Articular chondrocyte of knee joint (primary cell): ENCODE measurements at places on chromosomes 11 and 22. TPM values are rescaled to one million over a fixed set of nuclear protein-coding genes. Genes with fewer than 3 reads are reported as not detected.

Gene RIMBP3C
- total RNA-seq: under 0.01 and 0.32 TPM in 2 replicates

Gene MOGAT2
- total RNA-seq: 0.13 TPM in 1 of 2 replicates, not detected in the other

Gene CKAP5
- 59.3 and 74.0 TPM in 2 replicates for total RNA-seq

Gene CFAP300
- total RNA-seq: 11.0 and 16.2 TPM in 2 replicates

Gene GDPD4
- total RNA-seq: not detected in 2 replicates

Gene CST6
- 3.0 and 7.6 TPM in 2 replicates for total RNA-seq

Gene FOLR2
- total RNA-seq: not detected in 2 replicates

Gene TMEM121B
- 0.11 and 0.13 TPM in 2 replicates for total RNA-seq

Gene ELMOD1
- 0.11 TPM in 1 of 2 replicates, not detected in the other for total RNA-seq

Gene SPI1
- total RNA-seq: not detected in 2 replicates

Gene MAPK11
- total RNA-seq: 5.2 and 5.3 TPM in 2 replicates

Gene KRTAP5-8
- 0.22 and 0.26 TPM in 2 replicates for total RNA-seq

Gene PDE3B
- total RNA-seq: 4.3 and 8.6 TPM in 2 replicates
